Sciatic nerve (tissue), 2 donors: ENCODE measurements at places on chromosomes 7 and 10. TPM values are rescaled to one million over a fixed set of nuclear protein-coding genes. Genes with fewer than 3 reads are reported as not detected.

CDH23 gene
- total RNA-seq = 20.1 TPM

DGKI gene
- total RNA-seq = 2.3 TPM

FAM24A gene
- total RNA-seq = not detected

PAPSS2 gene
- 32.3 TPM for total RNA-seq

ELN gene
- total RNA-seq = 62.8 TPM

CCL24 gene
- total RNA-seq = 0.67 TPM

SLC26A5 gene
- 0.71 TPM for total RNA-seq

GSDME gene
- total RNA-seq = 8.8 TPM

UCMA gene
- total RNA-seq = not detected

MMD2 gene
- total RNA-seq = 3.7 TPM

HOXA4 gene
- total RNA-seq = 10.0 TPM

MKRN1 gene
- 113 TPM for total RNA-seq

ATP6V0A4 gene
- total RNA-seq = not detected

OPTN gene
- 118 TPM for total RNA-seq

IL6 gene
- 28.1 TPM for total RNA-seq

AKR1C1 gene
- 84.2 TPM for total RNA-seq

TMEM273 gene
- total RNA-seq = 35.1 TPM

ALOX5 gene
- total RNA-seq = 33.7 TPM

GRID2IP gene
- total RNA-seq = 0.18 TPM

SPAM1 gene
- not detected for total RNA-seq

PIK3AP1 gene
- 13.8 TPM for total RNA-seq

CYP2C9 gene
- total RNA-seq = not detected

HMX2 gene
- total RNA-seq = not detected

SOSTDC1 gene
- 1.4 TPM for total RNA-seq

LEP gene
- 7.2 TPM for total RNA-seq

WASHC2A gene
- total RNA-seq = 39.9 TPM

MXI1 gene
- total RNA-seq = 72.2 TPM

ABCB8 gene
- total RNA-seq = 32.8 TPM

LIPK gene
- not detected for total RNA-seq

ASAH2 gene
- total RNA-seq = 4.0 TPM

UNCX gene
- total RNA-seq = not detected

ETV1 gene
- 45.3 TPM for total RNA-seq

OR6B1 gene
- not detected for total RNA-seq

SFTPA1 gene
- 6.3 TPM for total RNA-seq

C7orf57 gene
- not detected for total RNA-seq

LLCFC1 gene
- total RNA-seq = not detected

SEMA3C gene
- 143 TPM for total RNA-seq

ING3 gene
- 15.1 TPM for total RNA-seq

LDB3 gene
- total RNA-seq = 4.9 TPM

NPC1L1 gene
- total RNA-seq = 0.45 TPM
